ENCODE measurements at places on chromosomes 16 and 17.

GRCh38 chr17:43987131-43988021, 17.0 kb upstream of the NAGS start:
- no peak for DNase-seq

DNA sequence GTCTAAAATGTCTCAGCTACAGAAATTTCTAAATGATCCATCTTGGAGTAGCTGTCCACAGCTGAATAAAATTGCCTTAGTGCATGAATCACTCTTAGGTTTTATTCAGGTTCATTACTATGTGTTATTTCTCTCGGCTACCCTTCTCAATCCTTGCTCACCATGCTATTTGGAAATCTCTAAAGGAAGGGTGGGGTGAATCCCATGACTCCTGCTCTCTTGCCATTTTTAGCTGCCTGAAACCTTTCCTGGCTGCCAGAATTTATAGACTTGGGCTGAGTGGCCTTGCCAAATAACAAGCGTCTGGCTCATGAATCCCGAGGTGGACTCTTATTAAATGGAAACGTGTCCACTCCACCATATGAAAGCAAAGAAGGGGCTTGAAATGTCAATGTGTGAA, 936.1 kb upstream of the SOX9 start:
- DNase-seq: no peak

GRCh38 chr16:66507731-66508239, 42.1 kb downstream of the TK2 start:
- DNase-seq: no peak

DNA sequence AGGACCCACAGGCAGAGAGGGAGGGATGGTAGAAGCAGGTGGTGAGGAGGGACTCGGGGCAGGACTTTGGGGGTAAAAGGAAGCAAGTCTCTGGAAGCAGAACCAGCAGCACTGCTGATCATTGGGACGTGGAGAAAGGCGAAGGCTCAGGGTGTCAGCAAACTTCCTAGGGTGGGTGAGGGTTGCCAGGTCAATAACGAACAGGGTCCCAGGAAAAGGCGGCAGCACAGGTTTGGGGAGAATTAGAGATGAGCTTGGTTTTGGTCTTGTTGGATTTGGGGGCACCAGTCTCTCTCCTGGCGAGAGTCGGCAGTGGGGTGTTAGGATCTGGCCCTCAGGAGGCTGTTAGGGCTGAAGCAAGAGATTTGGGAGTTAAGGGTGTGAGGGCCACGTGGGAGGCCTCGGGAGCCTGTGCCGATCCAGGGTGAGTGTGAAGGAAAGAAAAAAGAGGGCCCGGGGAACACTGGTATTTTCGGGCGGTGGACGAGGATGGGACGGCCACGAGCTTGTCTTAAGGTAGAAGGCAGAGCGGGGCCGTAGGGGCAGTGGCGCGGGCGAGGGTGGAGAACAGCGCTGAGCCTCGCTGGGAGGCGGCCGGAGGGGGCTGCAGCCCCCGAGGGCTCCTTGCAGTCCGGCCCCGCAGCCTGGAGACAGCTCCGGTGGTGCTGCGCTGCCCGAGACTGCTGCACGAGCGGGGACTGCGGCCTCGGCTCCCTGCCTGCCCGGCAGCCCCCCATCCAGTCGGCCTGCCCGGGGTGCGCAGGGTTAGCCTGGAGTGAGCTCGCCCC, 765 bp upstream of the ADORA2B start:
- no peak for DNase-seq

GRCh38 chr17:647324-648197, 67.1 kb downstream of the VPS53 start:
- no peak for DNase-seq

DNA sequence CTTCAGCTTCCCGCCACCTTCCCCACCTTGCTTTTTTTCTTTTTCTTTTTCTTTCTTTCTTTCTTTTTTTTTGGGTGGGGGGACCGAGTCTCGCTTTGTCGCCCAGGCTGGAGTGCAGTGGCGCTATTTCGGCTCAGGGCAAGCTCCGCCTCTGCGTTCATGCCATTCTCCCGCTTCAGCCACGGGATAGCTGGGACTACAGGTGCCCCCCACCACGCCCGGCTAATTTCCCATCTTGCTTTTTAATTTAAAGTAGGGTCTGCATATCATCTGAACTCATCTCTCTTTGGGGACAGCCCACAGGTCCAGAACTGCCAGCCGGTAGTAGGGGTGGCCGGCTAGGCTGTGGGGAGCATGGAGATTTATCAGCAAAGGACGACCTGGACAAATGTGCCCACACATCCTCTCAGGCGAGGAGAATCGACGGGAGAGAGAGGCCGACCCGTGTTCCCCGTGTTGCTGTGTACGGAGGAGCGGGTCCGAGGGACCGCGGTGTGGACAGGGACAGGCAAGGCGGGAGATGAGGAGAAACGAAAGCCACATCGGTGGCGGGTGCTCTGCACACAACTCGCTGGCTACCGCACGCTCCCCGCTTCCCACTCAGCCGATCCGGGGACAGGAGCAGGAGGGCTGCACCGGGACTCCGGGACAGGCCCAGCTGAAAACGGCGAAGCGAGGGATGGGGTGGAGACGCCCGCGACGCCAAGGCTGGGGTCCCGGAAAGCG, 2.4 kb downstream of the MT1M start:
- no peak for DNase-seq

- DNase-seq: peak; percentile 49
Observed at GRCh38 chr16:74321356-74321755, 24.7 kb downstream of the PSMD7 start.

DNA sequence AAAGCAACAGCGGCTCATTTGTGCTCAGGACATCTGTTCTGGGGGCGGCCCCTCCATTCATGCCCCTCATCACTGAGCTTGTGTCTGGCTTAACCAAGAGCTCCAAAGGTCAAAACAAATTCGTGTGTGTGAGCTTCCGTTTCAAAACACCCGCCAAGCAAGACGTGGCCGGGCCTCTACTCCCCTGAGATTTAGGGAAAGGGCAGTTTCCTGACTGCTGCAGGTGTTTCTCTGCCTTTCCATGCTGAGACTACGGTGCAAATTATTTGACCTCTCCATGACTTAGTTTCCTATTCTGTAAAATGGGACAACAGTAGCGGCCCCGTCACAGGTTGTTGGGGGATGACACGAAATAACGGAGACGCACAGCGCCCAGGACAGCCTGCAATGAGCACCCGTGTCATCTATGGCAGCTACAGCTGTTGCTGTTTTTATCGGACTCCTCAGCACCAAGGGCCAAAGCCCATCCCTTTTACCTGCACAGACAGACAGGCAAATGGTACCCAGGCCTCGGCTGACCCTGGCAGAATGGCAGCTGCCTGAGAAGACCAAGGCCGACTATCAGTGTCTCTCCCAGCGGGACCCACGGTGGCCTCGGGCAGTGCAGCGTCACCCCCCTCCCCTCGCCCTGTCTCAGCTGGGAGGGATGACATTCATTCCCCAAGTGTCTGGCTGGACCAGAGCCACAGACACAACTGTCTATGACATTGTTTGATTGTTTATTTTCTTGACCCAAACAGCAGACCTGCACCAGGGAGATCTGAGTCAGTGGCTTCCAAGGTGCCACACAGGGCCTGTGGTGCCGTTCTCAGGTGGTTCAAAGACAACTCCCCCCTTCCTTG, 50.7 kb upstream of the DOC2B start:
- DNase-seq: no peak

All from suppressor macrophage (primary cell).